ENCODE measurements at places on chromosomes 11 and 22.

GRCh38 chr11:125663910-125664309, 16.7 kb downstream of the ACRV1 start:
- no peak for DNase-seq

DNA sequence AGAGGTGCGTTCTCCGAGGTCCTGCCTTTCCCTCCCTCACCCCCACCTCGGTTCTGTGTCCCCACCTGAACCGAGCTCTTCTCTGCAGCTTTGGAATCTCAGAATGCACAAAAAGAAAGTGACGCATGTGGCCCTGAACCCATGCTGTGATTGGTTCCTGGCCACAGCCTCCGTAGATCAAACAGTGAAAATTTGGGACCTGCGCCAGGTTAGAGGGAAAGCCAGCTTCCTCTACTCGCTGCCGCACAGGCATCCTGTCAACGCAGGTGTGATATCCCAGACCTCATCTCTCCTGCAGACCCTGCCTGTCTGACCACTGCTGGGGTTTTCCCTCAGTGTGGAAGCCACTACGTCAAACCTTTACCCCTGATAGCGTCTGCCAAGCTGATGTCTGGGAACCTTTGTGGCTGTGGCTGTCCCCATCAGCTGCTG, 13.9 kb downstream of the ACP2 start:
- no peak for DNase-seq

GRCh38 chr11:2381494-2382128, 4.5 kb downstream of the CD81 start:
- no peak for DNase-seq

- DNase-seq: no peak
These were observed 14.8 kb downstream of the PPFIBP2 start for GRCh38 chr11:7528514-7529049.

DNA sequence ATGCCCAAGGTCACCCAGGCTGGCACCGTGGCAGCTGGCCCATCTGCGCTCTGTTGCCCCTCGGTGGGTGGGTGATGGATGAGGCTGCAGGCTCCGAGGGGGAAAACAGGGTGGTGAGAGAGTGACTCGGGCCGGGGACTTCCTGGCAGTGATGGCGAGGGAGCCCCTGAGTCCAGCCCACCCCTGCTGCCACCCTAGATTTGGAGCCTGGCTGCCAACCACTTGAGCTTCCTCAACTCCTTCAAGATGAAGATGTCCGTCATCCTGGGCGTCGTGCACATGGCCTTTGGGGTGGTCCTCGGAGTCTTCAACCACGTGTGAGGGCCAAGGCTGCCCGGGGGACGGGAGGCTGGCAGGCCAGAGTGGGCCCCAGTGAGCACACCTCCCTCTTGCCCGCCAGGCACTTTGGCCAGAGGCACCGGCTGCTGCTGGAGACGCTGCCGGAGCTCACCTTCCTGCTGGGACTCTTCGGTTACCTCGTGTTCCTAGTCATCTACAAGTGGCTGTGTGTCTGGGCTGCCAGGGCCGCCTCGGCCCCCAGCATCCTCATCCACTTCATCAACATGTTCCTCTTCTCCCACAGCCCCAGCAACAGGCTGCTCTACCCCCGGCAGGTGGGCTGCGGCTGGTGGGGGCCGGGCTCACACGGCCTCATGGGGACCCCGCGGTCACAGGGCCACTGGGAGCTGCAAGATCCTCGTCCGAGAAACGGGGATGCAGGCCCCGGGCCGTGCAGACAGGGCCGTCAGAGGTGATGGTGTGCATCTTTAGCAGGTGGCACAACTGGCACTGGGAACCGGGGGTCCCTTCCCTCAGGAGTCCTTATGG, 10.1 kb downstream of the TCIRG1 start:
- DNase-seq: no peak

GRCh38 chr11:86040919-86041850, 27.7 kb downstream of the PICALM start:
- no peak for DNase-seq

DNA sequence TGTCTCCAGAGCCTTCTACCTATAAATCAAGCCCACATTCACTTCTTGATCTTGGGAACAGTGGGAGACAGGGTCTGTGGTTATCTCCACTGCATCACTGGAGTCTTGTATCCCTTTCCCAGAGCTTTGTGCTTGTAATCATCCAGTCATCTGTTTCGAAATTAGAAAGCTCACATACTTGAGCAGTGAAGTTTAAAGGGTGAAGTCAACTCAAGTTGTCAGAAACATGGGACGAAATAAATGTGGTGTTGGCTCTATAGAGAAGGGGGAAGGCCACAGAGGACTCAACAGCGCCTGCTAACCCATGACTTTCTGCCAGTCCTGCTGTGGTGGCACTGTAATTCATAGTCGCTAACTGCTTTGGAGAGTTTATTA, 197.5 kb downstream of the DBX1 start:
- no peak for DNase-seq

- no peak for DNase-seq
These were observed 281.9 kb upstream of the ISX start for GRCh38 chr22:34784056-34784455.

DNA sequence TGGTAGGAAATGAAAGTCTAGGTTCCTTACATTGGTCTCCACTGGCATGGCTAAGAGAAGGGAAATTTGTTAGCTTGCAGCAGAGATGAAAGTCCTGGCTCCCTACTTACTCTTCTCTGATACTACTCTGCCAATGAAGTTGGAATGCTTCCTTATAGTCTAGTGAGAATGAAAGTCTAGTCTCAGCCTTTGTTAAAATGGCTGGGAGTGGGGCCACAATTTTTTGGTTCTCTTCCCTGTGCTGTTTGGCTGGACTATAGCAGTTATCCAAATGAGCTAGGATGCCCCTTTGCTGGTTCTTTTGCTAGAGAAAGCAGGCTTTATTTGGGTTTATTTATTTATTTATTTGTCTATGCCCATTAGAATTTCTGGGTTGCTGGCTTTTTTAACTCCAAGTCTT, 414.3 kb downstream of the AASDHPPT start:
- no peak for DNase-seq

DNA sequence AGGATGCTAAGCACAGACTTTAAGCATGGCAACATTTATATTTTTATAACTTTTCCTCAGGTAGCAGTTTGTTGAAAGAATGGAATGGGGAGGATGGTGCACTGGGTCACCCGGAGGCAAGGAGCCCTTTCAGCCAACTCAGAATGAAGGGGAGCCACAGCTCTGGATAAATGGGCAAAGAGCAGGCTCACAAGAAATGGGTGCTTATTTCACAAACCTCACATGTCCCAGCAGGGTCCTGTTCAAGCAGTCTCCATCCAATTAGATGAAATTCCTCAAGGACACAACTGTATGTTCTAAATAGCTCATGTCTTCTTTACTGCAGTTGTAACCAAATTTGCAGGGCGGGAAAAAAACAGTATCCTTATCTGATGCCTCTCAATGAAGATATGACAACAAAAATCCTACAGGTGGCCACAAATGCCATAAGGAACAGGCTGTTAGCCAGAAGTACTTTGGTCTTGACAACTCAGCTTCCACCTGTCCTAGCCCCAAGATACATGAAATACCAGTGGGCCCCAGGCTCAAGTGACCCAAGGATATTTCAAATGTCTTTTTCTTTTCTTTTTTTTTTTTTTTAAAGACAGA, 48.2 kb downstream of the MAPK1 start:
- no peak for DNase-seq

DNA sequence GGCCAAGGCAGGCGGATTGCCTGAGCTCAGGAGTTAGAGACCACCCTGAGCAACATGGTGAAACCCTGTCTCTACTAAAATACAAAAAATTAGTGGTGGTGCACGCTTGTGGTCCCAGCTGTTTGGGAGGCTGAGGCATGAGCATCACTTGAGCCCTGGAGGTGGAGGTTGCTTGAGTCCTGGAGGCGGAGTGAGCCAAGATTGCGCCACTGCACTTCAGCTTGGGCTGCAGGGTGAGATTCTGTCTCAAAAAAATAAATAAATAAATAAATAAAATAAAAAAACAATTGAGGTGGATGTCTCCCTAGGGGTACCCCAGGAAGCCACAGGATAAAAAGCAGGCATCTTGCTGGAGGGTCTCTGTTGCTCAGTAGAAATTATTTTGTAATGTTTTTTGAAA, 14.1 kb downstream of the PTPRJ start:
- no peak for DNase-seq

DNA sequence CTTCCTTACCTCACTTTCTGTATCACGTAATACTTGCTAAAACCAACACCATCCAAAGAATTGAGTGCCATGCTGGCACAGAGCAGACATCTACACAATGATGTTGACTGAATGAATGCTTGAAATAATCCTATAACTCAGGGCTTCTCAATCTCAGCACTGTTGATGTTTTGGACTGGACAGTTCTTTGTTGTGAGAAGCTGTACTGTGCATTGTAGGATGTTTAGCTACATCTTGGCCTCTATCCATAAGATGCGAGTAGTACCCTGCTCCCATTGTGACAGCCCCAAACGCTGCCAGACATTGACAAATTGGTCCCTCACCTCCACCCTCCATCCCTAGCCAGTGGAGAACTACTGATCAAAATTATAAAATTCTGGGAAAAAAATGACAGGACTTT, 153.4 kb downstream of the NAV2 start:
- DNase-seq: no peak

DNA sequence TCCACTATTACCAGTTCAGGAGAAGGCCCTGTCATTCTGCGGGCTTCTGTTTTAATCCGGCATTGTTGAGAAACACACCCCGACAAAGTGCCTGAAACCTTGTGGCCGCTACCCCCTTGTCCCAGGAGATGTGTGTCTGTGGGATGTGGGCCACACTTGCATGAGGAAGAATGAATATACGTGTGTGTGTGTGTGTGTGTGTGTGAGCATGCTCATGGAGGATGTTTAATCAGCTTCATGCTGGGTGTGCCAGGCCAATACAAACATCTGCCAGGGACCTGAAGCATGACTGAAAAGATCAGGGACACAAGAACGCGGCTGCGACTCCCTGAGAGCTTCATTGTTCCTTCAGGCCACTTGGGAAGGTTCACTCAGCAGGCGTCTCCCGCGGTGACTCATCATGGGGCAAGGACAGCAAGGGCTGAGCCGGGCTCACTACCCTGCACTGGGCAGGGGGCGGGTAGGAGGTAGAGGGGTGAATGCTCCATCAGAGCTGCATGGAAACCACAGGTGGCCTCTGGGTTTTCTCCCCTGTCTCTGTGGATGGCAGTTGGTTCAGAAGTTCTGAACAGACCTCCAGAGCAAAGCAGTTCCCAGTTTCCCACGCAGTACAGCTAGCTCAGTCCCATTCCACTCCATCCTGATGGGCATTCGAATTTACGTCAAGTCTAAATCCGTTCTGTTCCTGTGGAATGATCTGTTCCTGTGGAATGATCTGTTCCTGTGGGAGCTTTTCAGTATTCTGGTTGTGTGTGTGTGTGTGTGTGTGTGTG, 7.0 kb upstream of the MALAT1 start:
- DNase-seq: no peak

- no peak for DNase-seq
These were observed 52.4 kb downstream of the KCNC1 start for GRCh38 chr11:17786824-17787525.

- DNase-seq: no peak
These were observed 11.5 kb upstream of the CRKL start for GRCh38 chr22:20905415-20906386.

- DNase-seq: no peak
These were observed 24.8 kb downstream of the AMOTL1 start for GRCh38 chr11:94793002-94793401.

DNA sequence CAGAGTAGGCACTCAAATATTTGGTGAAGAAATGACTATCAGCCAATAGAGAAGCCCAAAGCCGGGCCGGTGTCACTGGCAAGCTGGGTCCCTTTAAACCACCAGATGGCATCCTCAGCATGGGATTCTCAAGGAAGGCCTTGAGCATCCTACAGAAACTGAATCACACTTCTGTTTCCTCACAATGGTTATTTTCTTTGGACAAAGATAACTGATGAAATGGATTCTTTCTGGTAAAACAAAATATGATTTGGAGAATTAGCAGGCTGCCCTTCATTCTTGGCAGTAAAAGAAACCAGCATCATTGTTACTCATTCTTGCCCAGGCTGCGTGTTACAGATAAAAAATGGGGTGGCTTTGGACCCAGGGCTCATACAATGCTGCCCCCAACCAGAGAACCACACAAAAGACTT, 30.3 kb upstream of the ASPHD2 start:
- no peak for DNase-seq

- DNase-seq: no peak
These were observed 966.3 kb downstream of the JRKL start for GRCh38 chr11:97356144-97356543.

GRCh38 chr11:87444993-87445392, 407.3 kb downstream of the TMEM135 start:
- DNase-seq: no peak

DNA sequence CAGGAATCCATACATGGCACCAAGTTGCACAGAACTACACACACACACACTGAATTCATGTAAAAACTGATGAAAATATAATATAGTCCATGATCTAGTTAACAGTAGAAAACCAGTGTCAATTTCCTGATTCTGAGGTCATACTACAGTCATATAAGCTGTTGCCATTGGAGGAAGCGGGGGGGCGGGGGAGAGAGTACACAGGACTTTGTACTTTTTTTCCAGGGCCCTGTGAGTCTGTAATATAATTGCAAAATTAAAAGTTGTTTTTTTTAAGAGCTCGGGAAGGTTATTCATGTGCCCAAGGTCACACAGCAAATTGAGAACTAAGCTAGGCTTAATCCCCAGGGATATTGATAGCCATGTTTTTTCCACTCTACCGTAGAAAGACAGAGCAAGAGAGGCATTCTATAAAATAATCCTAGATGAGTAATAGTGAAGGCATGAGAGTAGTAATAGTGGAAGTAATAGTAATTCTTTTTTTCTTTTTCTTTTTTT, 312.3 kb downstream of the MN1 start:
- DNase-seq: no peak

GRCh38 chr11:125273519-125274000, 109.0 kb downstream of the PKNOX2 start:
- no peak for DNase-seq

- no peak for DNase-seq
These were observed 9.1 kb upstream of the FLI1 start for GRCh38 chr11:128684549-128685401.

DNA sequence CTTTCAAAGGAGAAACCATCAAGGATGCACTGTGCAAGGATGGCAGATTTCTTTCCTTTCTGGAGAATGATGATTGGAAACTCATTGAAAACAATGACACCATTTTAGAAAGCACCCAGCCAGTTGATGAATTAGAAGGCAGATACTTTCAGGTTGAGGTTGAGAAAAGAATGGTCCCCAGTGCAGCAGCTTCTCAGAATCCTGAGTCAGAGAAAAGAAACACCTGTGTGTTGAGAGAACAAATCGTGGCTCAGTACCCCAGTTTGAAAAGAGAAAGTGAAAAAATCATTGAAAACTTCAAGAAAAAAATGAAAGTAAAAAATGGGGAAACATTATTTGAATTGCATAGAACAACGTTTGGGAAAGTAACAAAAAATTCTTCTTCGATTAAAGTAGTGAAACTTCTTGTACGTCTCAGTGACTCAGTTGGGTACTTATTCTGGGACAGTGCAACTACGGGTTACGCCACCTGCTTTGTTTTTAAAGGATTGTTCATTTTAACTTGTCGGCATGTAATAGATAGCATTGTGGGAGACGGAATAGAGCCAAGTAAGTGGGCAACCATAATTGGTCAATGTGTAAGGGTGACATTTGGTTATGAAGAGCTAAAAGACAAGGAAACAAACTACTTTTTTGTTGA, 9.8 kb downstream of the FAM111A start:
- DNase-seq: no peak

GRCh38 chr11:81495699-81496292, 1237.9 kb downstream of the FAM181B start:
- DNase-seq: no peak

- no peak for DNase-seq
These were observed 62.4 kb upstream of the POU2AF1 start for GRCh38 chr11:111441443-111441842.

- no peak for DNase-seq
These were observed 1108.7 kb downstream of the BRD1 start for GRCh38 chr22:48718818-48719500.

GRCh38 chr11:66443602-66444001, 5.0 kb upstream of the MRPL11 start:
- DNase-seq: peak; percentile 93
